ENCODE measurements at places on chromosomes 1 and 21. TPM values are rescaled to one million over a fixed set of nuclear protein-coding genes. Genes with fewer than 3 reads are reported as not detected.

Gene MAP3K7CL
- 3.2 TPM for total RNA-seq

Gene TRIM45
- 0.27 TPM for total RNA-seq

Gene ELAPOR1
- total RNA-seq: 4.7 TPM

Gene SLC6A17
- 0.05 TPM for total RNA-seq

- DNase-seq: no peak
Observed at GRCh38 chr1:8373581-8374241, 55.8 kb downstream of the SLC45A1 start.

- DNase-seq: no peak
Observed at GRCh38 chr1:41997153-41997552, 78.4 kb upstream of the HIVEP3 start.

DNA sequence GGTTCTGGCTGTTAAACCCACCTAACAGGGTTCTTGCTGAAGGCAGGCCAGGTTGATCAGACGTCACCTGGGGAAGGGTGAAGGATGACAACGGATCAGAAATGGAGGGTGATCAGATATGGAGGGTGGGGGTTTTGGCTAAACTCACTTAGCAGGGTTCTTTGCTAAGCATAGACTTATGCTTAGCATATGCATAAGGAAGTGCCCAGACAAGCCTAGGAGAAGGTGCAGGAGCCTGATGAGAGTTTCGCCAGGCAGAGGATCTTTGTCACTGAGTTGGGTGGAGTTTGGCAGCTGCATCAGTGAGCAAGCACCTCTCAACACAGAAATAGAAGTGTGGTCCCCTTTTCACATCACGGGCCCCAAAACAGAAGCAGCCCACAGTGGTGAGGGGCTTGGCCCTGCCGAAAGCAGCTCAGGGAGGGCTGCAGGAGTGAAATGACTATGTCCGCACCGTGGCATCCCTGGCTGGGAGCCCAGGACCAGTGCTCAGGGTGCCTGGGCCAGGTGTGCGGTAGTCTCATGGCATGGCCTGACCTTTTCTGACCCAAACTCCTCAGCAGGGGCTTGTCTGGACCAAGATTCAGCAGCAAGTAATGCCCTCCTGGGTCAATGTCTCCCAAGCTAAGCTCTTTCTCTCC is 101.6 kb downstream of the AJAP1 start:
- no peak for DNase-seq

- DNase-seq: no peak
Observed at GRCh38 chr1:216688127-216688657, 35.0 kb downstream of the ESRRG start.

GRCh38 chr1:88774151-88774556 is 90.1 kb downstream of the PKN2 start:
- peak; percentile 67 for DNase-seq

DNA sequence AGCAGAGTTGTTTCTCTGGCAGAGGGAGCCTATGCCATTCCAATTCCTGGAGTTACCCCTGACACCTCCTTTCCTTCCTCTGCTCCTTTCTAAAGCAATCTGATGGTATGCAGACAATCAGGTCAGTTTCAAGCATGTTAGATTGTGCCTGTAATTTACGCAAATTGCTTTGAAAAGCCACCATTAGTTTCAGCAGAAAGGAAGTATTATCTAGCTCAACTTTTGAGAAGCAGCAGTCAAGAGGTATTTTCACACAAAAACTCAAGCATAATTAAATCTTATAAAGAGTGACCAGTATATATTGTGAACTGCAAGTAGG is 2.2 kb downstream of the ERRFI1 start:
- no peak for DNase-seq

All from activated CD8-positive, alpha-beta T cell treated with anti-CD3 and anti-CD28 coated beads for 36 hours (primary cell).